SHP77 (cell line): ENCODE measurements at places on chromosomes 1 and 21.

GRCh38 chr1:218424502-218424901 lies 79.4 kb downstream of the TGFB2 start:
- DNase-seq, result no peak

DNA sequence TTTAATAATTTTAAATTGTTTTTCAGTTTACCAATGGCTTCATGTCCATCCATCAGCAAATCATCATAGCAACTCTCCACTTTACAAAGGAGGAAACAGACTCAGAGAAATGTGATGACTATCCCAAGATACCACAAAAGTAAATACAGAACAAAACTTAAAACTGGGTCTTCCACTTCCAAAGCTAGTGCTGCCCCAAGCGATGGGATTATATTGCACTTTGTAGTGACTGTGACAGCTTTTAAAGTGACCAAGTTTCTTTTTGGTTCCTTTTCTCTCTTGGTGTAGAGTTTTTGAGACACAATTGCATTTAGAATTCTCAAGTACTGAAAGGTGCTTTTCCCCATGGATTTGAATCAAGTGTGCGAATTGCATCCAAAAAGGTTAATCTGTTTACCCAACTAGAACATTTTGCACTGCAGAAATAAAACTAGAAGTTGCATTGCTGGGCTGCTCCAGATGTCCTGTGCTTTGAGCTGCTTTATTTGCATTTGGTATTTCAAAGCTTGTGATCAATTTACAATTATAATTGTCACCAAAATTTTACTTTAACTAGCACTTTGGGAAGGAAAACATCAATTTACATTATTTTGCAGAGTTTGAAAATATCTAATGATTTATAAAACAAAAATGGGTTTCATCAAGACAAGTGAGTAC lies 320.2 kb downstream of the PDE4B start:
- DNase-seq, result no peak

GRCh38 chr1:23431431-23431830 lies 6.9 kb upstream of the TCEA3 start:
- DNase-seq, result no peak

- no peak for DNase-seq
Observed at GRCh38 chr1:116334015-116334547, 39.0 kb upstream of the ATP1A1 start.

- peak; percentile 41 for DNase-seq
Observed at GRCh38 chr21:39137248-39138178, 45.7 kb downstream of the PSMG1 start.

GRCh38 chr1:203278082-203278884 lies 27.0 kb upstream of the BTG2 start:
- DNase-seq, result peak; percentile 93

DNA sequence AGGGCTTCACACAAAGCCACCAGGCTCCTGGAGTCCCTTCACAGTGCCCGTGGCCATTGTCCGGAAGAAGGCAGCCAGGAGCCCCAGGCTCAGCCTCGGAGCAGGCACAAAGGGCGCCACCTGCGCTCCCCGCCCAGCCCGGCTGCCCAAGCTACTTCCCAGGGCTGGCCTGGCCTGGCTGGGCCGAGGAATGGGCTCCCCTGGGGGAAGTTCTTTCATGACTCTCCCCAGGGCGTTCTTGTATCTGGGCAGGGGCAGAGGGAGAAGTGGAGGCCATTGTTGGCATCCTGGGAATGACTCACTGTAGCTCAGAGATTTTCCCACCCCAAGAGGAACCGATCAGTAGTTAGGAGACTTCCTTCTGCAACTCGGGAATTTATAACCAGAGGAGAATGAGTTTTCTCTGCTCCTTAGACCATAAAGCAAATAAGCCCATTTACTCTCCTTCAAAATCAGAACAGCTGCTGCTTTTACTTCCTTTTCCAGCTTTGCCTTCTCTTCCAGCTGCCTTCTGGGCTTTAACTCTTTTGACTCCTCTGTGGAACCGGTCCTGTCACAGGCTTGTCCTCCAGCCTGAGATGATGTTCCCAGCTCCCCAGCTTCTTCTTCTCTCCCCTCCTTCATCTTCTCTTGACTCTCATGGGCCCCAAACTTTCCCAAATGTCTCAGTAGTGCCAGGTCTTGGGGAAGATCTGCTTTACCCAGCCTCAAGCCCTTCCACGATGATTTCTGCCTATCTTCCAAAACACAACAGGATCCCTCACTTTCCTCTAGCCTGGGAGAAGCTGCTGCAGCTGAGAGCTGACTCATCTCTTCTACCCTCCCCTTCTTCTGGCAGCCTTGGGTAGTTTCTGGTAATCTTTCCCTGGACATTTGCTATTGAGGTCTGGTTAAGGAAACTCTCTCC lies 118.7 kb upstream of the CD34 start:
- DNase-seq, result no peak

DNA sequence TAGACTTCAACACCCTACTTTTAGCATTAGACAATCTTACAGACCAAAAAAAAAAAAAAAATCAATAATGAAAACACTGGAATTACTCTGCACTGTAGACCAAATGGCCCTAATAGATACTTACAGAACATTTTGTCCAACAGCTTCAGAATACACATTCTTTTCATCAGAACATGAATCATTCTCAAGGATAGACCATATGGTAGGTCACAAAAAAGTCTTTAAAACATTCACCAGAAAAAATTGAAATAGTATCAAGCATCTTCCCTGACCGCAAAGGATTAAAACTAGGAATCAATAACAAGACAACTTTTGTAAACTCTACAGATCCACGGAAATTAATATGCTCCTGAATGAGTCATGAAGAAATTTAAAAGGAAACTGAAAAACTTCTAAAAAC lies 22.5 kb downstream of the ZNF670 start:
- no peak for DNase-seq

DNA sequence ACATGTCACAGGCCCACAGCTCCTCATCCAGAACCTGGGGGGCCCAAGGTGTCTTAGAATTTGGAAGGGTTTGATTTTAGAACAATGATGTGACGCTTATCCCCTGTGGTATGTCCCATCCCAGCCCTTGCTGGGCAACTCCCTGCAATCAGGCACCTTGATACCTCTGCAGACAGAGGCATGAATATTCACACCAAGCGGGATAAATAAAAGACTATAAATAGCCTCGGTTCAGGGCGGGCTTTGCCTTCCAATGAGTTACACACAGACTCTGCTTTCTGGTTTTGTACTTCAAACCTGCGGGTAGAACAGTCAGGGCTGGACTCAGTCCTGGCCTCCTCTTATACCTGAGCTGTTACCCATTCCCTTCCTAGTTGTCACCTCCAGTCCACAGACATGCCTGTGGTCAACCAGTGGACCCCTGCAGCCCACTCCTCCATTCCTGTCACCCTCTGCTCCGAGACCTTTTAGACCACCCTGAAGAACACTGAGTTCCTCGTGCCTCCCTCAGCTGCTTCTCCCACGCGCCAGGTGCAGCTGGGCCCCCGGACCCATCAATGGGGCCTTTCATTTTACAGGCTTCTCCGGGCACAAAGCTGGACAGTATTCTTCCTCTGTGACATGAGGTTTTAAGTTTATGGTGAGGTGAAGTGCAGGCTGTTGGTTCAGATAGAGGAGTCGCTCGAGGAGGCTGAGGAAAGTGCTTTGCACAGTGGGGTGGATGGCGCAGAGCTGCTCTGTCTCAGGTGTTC lies 120.1 kb upstream of the TNR start:
- DNase-seq, result no peak

DNA sequence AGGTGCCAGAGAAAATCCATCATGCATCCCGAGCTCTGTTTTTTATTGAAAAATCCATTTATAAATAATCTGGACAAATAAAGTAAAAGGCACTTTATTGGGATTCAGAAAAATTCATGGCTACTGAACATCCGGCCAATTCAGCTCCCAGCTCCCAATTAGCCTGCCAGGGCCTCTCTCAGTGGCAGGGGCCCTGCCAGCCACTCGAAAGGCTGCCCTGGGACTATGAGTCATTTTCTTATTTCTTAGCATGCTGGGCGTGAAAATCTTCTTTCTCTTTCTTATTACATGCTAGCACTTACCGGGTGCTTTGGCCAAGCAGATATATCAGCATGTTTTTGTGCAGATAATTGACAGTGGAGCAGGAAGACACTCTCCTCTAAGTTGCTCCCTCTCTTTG lies 283.3 kb downstream of the CAMTA1 start:
- DNase-seq, result no peak

DNA sequence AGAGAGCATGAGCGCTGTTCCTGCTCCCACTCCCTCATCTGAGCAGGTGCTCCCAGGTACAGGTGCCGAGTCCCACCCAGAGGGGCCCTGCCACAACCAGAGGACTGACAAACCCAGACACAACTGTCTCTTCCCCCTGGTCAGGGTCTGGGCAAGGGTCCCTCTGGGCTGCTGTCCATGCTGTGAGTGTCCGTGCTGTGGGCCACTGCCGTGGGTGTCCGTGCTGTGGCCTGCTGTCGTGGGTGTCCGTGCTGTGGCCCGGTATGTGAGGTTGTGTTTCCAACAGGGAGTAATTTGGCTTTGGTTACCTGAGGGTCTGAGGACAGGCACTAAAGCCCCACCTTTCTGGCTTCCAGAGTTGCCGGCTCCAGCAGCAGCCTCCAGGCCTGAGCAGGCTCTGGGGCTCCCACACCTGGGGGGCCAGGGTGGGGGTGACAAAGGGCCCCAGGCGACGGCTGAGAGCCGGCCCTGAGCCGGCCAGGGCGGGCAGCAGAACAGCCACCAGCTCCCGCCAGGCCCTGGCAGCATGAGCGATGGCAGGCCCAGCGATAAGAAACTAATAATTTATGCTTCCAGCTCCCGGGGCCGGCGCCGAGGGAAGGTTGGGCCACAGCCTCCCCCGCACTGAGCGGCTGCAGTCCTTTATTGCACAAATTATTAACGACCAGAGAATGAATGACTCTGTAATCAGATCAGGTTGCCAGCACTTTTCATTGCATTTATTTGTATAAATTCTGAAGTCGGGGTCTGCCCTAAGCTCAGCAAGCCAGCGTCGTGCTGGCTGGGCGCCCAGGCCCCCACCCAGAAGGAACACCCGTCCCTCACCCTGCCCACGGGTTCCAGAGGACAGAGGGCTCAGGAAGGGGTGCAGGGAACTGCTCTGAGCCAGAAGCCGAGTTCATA lies 7.3 kb upstream of the SAMD11 start:
- no peak for DNase-seq

DNA sequence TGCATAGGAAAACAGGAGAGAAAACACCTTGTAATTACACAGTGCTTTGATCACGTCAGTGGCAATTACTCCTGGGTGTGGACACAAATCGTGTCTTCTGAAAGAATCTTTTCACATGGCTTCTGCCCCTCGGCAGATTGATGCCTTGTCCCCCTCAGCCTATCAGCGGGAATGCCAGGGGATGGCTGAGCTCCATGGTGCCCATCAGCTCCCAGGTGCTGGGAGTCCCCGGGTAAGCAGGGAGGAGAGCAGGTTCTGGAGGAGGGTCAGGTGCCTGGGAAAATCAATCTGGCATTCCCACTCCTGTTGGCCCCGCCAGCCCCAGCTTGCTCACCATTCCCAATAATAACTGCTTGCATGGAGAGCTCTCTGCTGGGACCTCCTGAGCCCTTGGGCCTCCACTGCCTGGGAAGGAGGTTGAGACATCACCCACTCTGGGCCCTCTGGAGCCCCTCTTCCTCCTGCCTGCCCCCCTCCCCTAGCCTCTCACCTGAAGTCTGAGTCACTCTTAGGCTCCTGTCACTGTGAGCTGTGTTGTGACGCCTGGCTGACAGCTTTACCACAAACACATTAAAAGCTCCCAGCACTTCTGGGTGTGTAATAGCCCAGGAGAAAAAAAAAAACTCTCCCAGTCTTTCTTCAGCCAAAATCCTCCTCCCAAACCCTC lies 4.9 kb downstream of the CAMK2N1 start:
- DNase-seq, result no peak

GRCh38 chr1:67532452-67533216 lies 102.4 kb upstream of the SERBP1 start:
- peak; percentile 62 for DNase-seq

DNA sequence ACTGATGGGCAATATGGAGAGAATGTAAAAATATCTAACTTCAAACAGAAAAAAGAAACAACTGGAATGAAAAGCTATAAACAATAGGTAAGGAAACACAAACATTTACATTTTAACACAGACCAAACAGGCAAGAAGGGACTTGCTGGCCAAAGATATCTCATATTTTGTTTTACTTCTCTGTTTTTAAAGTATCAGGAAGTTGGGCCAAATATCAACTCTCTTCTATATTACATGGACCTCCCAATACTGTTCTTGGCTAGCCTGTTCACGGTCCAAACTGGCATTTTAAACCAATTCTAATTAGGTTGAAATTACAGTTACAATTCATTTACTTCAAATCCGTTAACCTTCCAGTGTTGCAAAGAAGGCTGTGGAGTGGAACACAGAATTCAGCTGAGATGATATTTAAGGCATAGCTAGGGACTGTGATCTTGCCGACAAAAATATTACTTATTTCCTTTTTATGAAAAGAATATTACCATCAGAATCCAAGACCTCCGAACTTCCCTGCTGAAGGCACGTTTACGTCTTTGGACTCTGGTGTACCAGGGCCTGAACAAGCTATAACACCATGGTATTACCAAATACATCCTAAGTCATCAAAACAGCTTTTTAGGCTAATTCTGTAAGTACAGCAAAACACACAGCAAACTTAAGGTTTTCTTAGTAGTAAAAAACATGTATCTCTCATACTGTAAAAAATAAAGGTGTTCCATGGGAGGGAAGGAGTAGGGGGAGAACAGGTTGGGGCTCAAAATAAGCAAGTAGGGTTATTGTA lies 165.4 kb downstream of the RUNX1 start:
- no peak for DNase-seq

DNA sequence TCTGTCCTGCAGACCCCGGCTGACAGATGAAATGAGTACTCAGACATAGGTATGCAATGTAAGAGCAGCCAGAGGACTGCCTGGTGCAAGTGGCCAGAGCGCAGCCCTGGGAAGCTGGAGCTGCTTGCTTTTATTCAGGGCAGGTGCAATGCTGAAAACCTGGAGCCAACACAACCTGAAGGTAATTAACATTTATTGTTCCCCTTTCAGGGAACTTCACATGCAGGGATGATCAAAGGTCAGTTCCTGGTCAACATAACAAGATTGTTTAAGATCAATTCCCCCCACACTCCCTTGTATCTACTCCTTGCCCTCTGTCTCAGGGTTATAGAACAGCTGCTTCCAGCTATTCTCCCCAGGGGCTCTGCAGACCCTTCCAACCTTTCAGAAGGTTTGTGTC lies 48.7 kb upstream of the PRELP start:
- DNase-seq, result no peak

GRCh38 chr1:202710070-202711045 lies at the start of gene SYT2:
Gene SYT2, minus strand, starts transcription at chr1:202710454. Its CDS starts 104,682 bp downstream, at chr1:202605772.
- DNase-seq, result peak; percentile 13

DNA sequence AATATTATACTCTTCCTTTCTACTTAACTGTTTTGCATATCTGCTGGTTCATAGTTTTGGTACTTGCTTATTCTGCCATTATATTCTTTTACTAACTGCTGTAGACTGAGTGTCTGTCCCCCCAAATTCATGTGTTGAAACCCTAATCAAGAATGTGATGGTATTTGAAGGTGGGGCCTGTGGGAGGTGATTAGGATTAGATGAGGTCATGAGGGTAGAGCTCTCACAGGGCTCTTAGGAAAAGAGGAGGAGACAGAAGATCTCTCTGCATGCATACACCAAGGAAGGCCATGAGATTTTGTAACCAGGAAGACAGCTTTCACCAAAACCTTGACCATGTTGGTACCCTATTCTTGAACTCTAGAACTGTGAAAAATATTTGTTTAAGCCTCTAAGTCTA lies 354.1 kb upstream of the B3GALT2 start:
- no peak for DNase-seq
